ENCODE measurements at places on chromosomes 2 and 18.

DNA sequence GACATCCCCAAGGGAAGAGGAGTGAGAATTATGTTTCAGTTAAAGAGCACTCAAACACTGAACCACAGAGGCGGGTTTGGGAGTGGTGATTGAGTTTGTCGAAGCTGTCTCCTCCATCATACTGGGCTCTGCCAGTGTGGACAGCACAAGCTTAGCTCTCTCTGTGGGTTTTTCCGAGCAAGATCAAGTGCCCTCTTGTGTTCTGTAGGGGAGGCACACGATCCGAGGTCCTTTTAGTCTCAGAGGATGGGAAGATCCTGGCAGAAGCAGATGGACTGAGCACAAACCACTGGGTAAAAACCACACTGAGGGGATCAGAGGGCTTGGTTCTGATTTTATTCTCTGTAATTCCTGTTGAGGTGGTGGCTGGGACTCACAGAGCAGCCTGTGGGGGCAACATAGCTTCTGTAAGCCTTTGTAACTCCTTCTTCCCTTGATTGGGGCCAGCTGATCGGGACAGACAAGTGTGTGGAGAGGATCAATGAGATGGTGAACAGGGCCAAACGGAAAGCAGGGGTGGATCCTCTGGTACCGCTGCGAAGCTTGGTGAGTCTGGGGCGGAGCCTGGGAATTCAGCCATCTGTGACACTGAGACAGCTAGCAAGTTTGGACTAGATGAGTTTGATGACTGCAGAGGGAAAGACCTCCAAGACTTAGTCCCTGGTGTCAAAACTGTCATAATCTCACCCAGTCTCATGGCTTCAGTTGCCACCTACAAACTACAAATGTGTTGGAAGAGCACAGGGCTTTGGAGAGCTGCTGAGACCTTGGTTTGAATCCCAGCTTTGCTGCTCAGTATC, 2.0 kb downstream of the NAGK start:
- DNase-seq: peak; percentile 52

GRCh38 chr2:58635801-58636375, 394.8 kb upstream of the FANCL start:
- DNase-seq: no peak

GRCh38 chr2:64757126-64757525, 103.4 kb upstream of the SERTAD2 start:
- DNase-seq: no peak

DNA sequence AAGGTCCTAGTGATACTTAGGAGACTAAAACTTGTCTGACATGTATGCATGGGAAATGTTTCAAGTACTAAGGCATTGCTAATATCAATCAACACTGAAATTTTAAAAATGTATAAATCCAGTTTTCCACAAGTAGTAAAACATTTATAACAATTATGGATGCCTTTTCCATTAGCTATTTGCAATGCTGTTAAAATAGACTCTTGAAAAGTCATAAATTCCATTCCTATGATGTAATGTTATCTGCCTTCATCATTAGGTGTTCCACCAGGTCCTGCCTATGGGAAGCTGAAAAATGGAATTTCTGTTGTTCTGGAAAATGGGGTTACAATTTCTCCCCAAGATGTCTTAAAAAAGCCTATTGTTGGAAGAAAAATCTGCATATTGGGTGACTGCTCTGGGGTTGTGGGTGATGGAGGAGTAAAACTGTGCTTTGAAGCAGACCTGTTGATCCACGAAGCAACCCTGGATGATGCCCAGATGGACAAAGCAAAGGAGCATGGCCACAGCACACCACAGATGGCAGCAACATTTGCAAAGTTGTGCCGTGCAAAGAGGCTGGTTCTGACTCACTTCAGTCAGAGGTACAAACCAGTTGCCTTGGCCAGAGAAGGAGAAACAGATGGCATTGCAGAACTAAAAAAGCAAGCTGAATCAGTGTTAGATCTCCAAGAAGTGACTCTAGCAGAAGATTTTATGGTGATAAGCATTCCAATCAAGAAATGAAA, 18.7 kb downstream of the ELAC1 start:
- DNase-seq: peak; percentile 84

DNA sequence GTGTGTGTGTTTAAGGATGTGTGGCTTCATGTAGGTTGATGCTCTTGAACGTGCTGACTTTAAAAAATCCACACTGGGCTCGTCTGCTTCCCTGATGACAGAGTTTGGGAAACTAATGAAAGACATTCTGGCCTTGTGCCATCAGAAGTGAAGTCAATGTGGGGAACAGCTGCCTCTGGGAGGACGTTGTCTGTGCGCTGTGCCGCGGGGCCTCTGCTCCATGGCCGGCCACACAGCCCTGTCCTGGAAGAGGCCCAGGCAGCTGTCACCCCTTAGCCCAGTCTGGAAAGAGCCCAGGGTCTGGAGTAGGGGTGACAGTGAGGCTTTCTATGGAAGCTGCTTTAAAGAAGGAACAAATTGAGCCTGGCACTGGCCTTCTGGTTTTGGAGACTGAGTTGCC, 155.8 kb downstream of the SH3RF3 start:
- no peak for DNase-seq

- no peak for DNase-seq
Measured at GRCh38 chr2:54083021-54083420, 32.4 kb upstream of the ACYP2 start.

GRCh38 chr2:66717973-66718372, 283.0 kb downstream of the MEIS1 start:
- no peak for DNase-seq

DNA sequence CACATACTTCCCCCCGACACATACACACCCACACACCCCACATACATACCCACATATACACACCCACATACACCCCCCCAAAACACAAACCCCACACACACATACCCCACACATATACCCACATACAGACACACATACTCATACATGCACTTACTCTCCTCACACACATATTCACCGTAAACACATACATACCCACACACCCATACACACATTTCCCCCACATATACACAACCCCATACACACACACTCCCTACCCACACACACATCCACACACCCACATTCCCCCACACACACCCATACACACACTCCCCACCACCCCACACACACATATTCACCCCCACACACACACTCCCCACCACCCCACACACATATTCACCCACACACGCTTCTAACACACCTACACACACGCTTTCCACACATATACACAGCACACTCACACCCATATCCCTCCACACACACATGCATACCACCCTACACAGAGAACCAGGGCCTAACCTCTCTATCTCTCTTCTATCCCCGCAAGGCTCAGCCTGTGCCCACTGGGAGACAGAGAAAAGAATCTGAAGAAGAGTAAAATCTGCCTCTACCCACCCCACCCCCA, 182.4 kb upstream of the ETAA1 start:
- DNase-seq: no peak

- DNase-seq: no peak
Measured at GRCh38 chr2:32384529-32384928, 27.7 kb downstream of the BIRC6 start.

DNA sequence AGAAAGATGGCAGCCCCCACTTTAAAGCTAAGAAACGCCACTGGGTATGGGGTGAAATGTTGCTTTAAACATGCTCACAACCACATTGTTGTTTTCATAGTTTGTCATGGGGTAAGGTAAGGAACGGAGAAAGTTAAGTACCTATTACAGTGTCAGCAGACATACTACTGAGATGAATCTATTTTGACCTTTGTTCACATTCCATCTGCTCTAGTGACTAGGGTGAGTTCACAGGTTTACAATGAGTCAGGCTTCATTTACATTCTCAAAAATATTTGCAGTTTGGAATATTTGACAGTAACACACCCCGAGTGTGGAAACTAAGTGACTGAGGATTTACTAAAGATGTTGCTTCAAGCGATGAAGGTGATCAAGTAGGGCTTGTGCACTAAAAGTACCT, 428.7 kb upstream of the ACVR2A start:
- DNase-seq: no peak

DNA sequence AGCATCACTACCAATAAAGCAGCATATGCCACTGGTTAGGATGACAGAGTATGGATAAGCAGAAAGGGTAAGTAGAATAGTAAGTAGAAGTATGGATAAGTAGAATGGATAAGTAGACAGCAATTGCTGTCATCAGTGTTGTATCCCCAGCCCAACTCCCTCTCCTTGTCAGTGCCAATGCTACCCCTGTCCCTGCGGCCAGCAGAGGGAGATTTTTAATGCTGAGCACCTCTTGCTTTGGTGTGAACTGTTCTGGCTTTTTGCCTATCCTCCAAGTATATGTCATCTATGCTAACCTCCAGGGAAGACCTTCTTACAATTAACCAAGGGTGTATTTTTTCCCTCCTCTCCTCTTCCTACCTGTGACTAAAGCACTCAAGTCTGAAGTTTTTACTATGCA, 136.7 kb upstream of the SPHKAP start:
- DNase-seq: peak; percentile 54

- DNase-seq: no peak
Measured at GRCh38 chr2:223123855-223124610, 72.0 kb downstream of the KCNE4 start.

DNA sequence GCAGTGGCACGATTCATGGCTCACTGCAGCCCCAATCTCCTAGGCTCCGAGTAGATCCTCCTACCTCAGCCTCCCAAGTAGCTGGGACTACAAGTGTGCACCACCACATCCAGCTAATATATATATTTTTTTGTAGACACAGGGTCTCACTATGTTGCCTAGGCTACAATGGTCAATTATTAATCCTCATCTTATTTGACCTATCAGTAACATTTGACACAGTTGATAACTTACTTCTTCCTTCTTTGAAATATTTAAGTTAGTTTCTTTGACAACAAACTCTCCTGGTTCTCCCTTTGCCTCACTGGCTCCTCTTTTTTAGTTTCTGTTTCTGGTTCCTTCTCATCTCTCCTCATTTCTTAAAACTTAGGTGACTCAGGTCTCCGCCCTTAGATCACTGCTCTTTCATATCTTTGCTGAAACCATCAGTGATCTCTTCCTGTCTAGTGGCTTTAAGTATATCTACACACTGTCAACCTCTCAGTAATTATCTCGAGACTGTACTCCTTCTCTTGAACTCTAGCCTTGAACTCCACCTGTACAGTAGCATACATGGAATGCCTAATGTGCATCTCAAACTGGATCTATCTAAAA, 11.5 kb downstream of the PGAP1 start:
- no peak for DNase-seq

DNA sequence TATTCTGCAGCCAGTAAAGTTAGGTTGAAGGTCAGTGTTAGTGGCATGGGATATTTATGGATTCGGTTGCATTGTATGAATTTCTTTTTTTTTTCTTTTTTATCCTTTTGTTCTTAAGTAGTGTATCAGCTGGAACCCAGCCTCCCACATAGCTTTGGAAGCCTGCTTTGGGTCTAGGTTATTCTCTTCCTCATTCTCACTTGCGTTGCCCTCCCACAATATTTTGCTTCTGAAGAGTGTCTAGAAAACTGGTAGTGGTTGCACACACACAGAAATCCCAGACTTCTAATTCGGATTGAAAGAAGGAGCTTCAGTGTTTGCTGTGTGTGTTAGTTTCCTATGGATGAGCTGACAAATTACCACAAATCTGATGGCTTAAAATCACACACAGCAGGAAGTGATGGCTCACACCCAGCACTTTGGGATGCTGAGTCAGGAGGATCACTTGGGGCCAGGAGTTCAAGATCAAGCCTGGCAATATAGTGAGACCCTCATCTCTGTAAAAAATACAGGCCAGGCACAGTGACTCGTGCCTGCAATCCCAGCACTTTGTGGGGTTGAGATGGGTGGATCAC, 104.8 kb downstream of the ARL4C start:
- no peak for DNase-seq

- no peak for DNase-seq
Measured at GRCh38 chr18:48374423-48375149, 34.6 kb downstream of the ZBTB7C start.

DNA sequence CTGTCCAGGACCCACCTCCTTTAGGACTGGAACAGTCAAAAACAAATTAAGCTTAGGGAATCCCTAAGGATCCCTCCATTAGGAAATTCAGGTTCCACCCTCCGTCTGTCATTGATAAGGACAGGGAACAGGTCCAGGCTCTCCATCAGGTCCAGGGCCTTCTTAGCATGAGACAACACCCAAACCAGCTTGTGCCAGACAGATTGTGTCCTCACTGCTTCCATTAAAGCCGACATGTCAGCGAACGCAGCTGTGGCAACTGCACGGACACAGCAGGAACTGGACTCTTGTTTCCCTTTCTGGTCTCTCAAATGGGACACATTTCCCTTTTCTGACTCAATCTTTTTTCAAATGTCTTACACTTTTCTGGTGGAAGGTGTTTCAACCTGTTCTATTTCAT, 81.4 kb downstream of the BCL11A start:
- DNase-seq: no peak

DNA sequence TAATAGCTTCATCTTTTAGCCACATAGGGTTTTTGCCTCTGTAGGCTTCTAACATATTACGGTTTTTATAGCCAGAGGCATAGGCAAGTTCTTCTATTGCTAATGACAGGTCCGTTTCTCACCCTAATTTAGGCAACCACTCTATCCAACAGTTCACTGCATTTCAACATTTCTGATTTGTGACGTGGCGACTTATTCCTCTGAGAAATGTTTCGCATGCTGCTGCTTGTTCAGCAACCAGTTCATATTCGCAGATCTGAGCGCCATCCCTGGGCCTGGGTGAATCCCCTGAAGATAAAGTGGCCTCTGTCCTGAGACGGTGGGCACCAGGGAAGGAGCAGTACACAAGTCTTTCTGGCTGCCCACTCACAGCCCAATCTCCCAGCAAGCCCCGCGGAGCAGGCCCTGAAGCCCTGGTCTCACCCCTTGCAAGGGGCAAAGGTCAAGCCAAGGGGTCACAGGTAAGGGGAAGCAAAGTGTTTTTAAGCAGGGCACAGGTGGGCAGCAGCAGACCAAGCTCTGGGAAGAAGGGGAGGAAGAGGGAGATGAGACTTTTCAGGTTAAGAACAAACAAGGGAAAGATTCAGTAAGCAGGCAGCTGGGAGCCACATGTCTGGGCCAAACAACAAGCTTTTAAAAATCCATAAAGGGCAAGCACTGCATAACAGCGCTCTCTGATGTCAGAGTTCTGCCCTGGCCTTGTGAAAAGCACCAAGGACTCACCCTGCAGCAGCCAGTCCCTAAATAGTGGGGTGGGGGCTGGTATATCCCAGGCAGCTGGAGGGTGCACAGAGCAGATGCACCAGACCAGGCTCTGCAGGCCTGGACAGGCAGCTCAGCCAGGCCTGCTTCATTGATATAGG, 10.8 kb upstream of the COX7A2L start:
- no peak for DNase-seq
